ENCODE measurements at places on chromosomes 4 and X. TPM values are rescaled to one million over a fixed set of nuclear protein-coding genes. Genes with fewer than 3 reads are reported as not detected.

GRCh38 chr4:150525321-150525868 is 56.6 kb upstream of the MAB21L2 start:
- DNase-seq: no peak

GRCh38 chrX:71107762-71108360 is 1.3 kb upstream of the CXorf65 start:
- no peak for DNase-seq

GRCh38 chrX:34528081-34528480 is 129.0 kb downstream of the TMEM47 start:
- no peak for DNase-seq

DNA sequence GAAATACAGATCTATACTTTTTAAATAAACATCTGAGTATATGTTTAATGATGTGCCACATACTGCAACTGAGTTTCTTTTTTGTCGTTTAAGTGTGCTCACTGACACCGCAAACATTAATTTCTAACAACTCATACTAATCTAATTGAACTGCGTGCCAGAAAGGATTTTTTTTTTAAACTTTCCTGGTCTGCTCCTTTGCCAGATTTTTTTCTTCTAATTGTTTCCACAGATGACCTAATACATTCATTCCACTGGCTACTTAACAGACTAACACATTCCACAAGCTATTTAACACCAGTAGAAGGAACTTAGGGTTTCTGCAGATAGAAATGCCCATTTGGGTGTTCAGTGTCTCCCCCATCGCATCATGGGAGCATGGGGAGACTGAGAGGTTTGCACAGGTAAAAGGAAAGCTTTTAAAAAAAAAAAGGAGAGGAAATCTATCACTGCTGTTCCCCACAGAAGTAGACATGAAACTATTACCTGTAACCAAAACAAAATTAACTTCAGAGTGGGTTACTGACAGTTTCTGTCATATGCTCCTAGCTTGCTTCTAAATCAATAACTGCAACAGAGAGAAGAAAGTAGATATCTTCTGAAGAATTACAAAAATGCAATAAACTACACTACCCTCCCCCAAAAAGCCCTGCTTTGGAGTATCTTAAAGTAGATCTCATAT is 31.6 kb downstream of the SH3KBP1 start:
- no peak for DNase-seq

GRCh38 chr4:102157984-102158383 is 187.3 kb downstream of the SLC39A8 start:
- DNase-seq: no peak

DNA sequence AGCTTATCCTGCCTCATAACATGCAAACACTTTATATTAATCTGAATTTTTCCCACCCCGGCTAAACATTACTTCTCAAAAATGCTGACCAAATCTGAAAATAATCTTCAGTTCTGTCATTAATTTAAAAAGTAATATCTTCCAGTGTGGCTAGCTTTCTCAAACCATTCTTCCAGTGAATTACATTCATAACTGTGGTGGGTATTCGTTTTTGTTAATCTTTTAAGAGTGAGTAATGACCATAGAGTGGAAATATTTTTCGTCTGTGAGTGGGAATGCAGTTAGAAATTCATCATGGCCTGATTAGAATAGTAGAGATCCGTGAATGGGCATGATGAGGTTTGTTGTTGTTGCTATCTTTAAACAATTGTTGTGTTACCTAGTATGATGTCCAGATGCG is 138.6 kb upstream of the SFRP2 start:
- no peak for DNase-seq

C1QTNF7 gene
- polyA plus RNA-seq: 8.0 TPM

DNA sequence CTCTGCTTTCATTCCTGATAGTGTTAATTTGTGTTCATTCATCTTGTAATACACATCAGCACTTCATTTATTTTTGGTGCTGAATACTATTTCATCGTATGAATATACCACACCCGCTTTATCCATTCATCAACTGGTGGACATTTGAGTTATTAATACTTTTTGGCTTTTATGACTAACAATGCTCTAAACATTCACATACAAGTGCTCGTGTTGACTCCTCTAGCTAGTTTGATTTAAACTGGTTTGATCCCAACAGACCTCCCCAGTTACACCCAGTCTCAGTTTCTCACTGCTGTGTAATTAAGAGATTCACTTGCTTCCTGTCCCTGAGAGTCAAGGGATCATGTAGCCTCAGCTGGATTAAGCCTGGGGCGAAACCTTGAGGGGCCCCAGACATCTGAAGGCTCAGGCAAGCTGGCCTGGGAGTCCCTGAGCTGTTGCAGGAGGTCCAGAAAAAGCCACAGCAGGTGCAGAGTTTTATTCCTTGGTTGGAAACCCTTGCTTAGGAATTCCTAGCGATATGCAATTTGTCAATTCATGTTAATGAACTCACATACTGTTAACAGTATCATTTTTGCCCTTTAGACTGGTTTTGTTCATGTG is 52.8 kb upstream of the CLDN24 start:
- DNase-seq: no peak

DNA sequence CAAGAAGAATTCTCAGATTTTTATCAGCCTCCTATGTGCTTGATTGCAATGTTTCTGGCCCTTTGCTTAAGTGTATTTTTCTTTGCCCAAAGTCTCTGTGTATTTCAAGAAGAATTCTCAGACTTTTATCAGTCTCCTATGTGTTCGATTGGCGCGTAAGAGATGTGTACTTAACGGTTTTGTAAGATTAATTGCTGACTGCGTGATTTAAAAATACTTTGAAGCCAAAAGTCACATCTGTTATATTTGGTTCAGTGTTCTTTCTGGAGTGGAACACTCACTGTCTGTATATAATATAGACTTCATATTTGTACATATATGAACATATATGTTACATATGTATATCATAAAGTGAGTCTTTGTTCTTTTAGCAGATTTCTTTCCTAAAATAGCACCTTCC is 11.4 kb downstream of the SCML1 start:
- no peak for DNase-seq

GRCh38 chr4:20901851-20902250 is 201.6 kb downstream of the PACRGL start:
- DNase-seq: no peak

ATP1B4 gene
- 0.10 TPM for polyA plus RNA-seq

RPA4 gene
- polyA plus RNA-seq: not detected

KCTD8 gene
- polyA plus RNA-seq: 4.1 TPM

GRCh38 chrX:13845721-13846378 is 29.0 kb upstream of the GPM6B start:
- DNase-seq: no peak

GRCh38 chr4:106422766-106423165 is 54.2 kb upstream of the GIMD1 start:
- no peak for DNase-seq

SH3D19 gene
- 34.9 TPM for polyA plus RNA-seq

DNA sequence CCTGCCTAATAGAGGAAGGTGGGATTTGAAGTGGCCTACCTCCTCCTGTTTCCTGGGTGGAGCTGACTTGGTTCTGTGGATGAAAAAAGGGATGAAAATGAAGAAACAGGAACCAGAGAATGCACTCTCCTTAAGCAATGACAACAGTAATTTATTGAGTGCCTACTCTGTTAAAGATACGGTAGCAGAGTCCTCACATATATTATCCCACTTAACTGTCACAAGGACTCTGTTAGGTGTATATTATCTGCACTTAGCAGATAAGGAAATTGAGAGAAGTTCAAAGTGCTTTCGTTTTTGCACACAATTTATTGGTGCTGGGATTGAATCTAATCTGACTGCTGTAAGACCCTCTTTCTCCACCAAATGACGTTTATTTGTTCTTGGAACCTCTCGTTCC is 301.2 kb downstream of the PACRGL start:
- DNase-seq: no peak

SYN1 gene
- 5.5 TPM for polyA plus RNA-seq

DNA sequence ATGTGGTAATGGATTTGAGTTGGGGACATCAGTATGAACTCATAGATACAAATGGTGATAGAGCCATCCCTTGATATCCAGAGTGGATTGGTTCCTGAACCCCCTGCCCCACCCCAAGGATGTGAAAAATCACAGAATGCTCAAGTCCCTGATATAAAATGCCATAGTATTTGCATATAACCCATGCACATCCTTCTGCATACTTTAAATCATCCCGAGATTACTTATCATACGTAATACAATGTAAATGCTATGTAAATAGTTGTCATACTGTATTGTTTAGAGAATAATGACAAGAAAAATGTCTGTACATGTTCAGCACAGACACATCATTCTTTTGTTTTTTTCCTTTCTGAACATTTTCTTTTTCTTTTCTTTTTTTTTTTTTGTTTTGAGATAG is 18.9 kb upstream of the SEPTIN11 start:
- no peak for DNase-seq

DNA sequence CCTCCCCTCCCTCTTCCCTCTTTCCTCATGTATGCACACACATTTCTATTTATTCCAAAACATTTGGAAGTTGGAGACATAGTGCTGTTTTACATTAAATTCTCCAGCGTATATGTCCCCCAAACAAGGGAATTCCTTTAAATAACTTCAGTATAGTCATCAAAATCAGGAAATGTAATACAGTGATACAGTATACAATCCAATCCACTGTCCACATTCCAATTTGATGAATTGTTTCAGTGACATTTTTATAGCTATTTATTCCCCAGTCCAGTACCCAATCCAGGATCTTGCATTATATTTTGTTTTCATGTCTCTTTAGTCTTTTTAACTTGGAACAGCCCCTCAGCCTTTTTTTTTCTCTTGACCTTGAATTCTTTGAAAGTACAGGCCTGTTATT is 233.0 kb downstream of the DKK2 start:
- DNase-seq: no peak

DNA sequence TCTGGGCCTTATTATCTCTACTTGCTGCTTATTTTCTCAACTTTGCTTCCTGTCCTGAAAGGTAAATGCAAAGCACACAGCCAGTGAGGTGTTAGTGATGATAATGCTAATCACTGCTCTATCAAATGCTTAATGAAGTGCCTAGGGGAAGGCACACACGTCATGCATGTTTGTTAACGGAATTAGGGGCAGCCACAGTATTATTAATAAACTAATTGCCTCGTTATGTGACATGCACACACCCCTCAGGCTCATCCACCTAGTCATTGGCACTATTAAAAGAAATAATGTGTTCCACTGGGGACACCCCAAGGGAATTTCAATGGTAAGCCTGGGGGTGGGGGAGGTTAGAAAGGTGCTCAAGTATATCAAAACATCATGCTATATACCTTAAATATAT is 125.2 kb downstream of the GUCY2F start:
- no peak for DNase-seq

DNA sequence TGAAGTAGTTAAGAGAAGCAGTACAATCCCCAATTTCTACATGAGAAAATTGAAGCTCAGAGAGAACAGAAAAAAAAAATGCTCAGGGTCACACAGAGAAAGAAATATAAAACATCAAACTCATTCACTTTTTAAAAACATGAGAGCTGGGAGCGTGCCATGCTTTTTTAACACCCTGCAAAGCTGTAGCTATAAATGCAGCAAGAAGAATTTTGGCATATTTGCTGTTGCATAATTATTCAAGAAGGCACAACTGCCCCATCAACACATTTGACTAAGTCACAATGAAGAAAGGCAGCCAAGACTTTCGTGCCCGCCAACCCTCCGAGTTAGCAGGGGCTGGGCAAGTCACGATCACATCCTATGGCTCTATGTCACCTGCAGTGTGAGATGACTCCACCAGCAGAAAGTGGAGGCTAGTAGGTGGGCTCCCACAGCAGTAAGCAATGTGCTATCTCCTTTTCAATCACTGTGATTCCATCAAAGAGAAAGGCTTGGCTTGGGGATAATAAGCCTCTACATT is 214.8 kb downstream of the DHX15 start:
- DNase-seq: no peak
